ENCODE measurements at places on chromosomes 3 and 15.

DNA sequence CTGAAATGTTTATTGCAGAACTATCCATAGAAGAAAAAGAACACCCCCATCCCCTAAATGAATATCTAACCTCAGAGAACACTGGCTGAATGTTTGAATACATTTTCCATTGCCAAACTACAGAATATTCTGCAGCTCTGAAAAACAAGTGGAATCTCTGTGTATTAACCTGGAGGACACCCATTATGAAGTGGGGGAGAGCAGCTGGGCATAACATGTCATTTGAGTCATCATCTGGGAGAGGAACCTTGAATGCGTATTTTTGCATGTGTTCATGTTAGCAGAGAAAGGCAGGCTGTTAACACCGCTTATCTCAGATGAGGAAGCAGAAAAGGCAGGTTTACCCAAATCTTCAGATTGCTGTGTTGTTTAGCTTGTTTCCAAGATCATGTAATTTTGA, 31.5 kb downstream of the ESYT3 start:
- no peak for DNase-seq

- no peak for DNase-seq
These were observed 278.9 kb downstream of the MECOM start for GRCh38 chr3:169384573-169384972.

GRCh38 chr3:71372241-71372768, 211.2 kb downstream of the FOXP1 start:
- no peak for DNase-seq

DNA sequence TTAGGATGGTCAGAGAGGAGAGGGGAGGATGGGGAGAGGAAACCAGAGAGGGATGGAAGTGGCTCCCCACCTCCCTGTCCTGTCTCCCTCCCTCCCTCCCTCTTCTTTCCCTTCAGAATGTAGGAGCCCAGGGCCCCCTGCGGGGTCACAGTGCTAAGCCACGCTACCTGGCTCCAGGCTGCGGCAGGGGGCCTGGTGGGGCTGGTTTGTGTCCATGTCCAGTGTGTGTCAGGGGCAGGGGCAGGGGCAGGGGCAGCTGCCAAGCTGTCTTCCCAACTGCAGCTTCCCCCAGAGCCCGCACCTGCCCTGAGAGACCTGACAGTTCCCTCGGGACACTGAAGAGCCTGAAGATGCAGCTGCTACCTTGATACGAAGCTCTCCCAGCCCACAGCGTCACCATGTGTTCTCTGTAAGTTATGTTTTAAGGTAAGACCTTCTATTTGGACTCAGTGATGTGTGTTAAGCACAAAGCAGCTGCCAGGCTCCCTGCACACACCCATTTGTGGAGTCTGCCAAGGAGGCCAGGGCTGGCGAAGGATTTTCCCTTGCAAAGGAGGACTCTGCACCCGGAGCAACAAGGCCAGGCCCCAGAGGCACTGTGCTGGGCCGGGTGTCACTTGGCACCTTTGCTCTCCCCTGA, 121.8 kb upstream of the SMAD3 start:
- no peak for DNase-seq

DNA sequence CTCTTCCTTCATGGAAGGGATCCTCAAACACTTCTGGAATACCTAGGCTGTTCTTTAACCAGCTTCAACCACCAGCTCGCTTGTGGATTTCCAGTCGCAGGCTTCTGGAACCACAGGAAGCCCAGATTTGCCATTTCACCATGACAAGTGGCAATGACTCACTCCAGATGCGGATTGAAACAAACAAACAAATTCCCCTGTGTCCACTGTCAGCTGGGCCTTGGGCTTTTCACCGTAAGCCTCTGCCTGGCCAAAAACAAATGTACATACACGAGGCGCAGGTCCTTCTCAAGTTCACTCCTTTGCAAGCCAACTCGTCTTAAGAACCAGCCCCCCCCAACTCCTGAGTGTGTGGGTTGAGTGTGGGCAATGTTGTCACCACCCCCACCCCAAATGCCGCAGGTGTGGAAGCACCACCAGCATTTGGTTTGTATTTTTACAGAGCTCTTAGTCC, 8.8 kb downstream of the BCL6 start:
- no peak for DNase-seq

GRCh38 chr15:35764661-35765519, 218.9 kb upstream of the DPH6 start:
- no peak for DNase-seq

GRCh38 chr3:33521736-33522135, 81.5 kb upstream of the UBP1 start:
- no peak for DNase-seq

DNA sequence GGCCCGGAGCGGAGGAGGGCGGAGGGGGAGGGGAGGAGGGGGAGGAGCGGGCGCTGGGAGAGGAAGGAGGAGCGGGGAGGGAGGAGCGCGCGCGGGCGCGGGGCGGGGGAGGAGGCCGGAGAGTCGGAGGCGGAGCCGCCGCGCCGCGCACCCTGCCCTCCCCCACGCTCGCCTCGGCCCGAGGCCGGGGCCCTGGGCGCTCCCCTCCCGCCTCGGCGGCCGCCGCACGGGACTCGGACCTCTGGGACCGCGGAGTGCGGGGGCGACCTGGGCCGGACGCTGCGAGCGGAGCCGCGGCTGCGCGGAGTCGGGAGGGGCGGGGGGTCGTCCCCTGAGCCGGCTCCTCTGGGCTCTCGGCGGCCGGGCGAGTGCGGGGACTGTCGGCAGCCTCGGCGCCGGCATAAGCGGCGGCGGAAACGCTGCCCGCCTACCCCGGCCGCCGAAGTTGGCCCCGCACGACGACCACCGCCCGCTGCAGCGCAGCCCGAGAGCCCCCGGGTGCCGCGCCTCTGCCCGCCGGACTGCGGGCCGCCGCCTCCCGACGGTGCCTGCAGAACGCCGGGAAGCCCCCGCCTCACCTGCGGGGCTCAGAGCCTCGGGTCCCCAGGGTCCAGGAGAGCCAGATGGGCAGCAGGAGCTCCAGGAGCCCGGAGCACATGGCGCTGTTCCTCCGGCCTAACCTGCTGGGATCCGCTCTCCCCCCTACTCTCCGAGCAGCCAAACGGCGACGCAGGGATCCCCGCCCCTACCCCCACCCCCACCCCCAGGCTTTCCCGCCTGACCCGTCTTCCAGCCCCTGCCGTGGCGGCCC, 406 bp upstream of the GABRB3 start:
- peak; percentile 17 for DNase-seq

DNA sequence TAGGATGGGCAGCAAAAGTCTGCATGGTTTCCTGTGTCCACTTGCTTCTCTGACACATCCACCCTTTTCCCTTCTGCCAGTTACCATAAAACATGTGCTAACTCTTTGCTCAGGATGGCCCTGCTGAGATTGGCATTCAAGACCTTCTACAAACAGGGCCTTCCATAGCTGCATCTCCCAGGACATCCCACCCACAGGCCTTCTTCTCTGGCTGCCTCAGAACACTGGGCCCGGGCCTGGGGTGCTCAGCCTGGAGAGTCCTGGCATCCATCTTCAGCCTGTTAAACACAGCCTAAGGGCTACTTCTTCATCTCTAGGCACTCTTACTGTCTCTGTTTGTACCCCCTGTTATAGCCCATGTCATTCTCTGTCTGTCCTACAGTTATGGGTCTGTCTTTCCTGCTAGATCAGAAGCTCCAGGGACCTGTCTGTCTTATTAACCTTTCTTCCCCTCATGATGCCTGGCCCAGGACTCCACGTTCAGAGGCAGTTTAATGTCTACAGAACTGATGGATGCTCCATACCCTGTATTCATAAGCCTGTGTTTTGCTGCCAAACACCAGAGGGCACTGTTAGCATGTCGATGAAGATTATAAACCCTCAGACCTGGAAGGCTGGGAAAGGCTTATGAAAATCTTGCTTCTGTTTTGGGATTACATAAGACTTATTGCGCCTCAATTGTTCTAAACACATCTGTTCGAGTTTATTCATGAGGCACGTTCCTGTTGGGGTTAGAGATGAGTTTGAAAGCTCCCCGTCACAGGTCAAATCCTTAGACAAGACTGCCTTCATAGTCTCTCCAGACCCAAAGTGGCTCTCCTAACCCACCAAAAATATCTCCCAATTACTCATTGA, 16.5 kb downstream of the SEMA3G start:
- DNase-seq = no peak

DNA sequence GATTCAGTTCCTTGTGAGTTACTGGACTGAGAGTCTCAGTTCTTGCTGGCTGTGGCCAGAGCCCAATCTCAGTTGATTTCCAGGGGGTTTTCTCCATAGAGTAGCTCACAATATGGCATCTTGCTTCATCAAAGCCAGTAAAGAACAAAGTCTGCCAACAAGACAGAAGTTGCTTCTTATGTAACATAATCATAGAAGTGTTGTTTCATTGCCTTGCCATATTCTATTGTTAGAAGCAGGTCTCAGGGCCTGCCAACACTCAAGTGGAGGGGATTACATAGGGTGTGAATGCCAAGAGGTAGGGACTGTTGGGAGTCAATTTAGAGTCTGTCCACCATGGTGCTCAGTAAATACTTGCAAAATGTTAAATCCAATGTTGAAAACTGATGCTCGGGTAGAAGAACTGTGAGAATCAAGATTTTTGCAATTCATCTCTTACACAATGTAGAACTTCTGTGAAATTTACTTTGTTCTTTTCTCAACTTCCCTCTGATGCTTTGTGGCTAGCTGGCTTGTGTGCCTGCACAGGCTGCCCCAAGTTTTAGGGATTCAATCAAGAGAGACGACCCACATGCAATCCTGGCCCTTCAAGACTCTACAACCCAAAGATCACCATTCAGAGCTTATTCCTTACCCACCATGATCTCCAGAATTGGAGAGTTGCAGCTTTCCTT, 13.3 kb upstream of the PXYLP1 start:
- no peak for DNase-seq
